Activated CD8-positive, alpha-beta memory T cell treated with anti-CD3 and anti-CD28 coated beads for 4 hours (primary cell): ENCODE measurements at places on chromosomes 2 and 18.

DNA sequence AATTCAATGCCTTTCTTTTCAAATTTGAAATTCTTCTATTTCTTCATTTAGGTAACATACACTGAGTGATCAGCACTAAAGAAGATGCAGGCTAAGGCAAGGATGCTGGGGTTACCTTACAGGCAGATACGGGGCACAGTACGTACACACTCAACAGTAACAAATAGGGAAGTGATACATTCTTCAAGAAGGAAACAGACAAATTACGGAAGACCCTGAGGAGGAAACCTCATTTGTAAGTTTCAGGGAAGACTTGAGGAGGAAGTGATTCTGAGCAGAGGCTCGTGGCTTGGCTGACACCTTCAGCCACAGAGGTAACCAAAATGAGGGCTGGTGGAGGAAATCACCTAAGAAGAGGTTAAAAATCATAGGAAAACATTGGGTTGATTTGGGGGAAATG is 1108.3 kb upstream of the KLHL29 start:
- no peak for DNase-seq

GRCh38 chr18:24910221-24910620 is 441.7 kb downstream of the ZNF521 start:
- no peak for DNase-seq

- no peak for DNase-seq
Observed at GRCh38 chr2:216888887-216889622, 29.2 kb upstream of the TNP1 start.

- no peak for DNase-seq
Observed at GRCh38 chr2:6341588-6342129, 524.0 kb downstream of the CMPK2 start.

DNA sequence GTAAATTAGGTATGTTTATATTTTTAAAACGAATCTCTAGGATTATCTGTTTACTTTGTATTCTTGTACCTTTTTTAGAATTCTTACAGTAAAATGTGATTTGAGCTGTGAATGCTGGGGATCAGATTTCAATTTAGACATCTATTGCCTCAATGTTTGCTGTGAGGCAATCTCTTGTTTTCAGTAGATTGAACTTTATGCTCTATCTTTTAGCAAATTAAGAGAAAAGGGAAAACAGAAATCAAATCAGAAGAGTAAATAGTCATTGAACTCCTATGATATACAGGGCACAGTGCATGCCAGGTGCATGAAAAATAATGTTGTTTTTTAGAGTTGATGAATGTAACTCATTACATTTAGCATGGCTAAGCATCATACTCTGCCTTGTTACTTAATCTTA is 39.5 kb downstream of the ZC3H6 start:
- no peak for DNase-seq

DNA sequence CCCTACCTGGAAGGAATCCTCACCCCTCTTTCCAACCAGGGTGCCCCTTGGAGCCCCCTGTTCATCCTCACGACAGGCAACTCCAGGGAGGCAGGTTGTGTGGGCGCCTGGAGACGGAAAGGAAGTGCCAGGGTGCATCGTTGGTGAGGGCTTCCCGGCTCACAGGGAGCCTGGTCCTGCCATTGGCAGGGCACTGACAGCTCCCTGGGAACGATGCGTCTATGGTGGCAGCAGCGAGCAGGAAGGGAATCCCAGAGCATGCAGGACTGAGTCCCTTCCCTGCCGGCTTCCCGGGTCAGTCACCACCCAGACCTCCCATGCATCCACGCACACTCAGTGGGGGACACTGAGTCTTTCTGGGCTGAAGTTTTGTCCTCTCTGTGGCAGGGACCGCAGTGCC is 117.6 kb downstream of the INHBB start:
- no peak for DNase-seq

GRCh38 chr2:217316743-217317142 is 456.9 kb upstream of the TNP1 start:
- DNase-seq, result no peak

DNA sequence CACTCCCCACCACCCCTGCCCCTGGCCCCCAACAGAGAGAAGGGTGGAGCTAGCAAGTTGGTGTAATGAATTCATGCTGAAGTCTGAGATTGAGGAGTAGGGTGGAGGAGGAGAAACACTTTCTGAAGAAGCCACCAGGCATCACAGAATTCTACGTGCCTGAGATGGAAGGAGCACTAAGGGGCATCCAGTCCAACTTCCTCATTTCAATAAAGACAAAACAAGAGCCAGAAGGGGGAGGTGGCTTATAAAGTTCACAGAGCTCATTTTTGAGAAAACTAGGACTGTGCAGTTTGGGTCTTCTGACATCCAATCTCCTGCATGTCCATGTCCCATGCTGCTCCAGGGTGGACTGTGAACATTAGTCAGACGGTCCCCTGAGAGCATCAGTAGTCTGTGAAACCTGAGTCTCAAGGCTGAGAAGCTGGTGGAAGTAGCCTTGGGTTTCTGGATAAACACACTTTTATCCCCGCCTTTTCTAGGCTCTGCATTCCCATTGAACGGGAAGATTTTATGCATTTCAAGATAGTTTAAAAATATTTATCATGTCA is 77.7 kb downstream of the TRIM43 start:
- DNase-seq, result no peak

GRCh38 chr18:55462652-55463051 is 125.3 kb downstream of the TCF4 start:
- no peak for DNase-seq

- no peak for DNase-seq
Observed at GRCh38 chr18:73790587-73790986, 357.0 kb downstream of the FBXO15 start.

GRCh38 chr2:236887531-236887930 is 198.2 kb upstream of the COPS8 start:
- no peak for DNase-seq

- DNase-seq, result no peak
Observed at GRCh38 chr2:110678457-110679336, 834 bp upstream of the BUB1 start.

- DNase-seq, result no peak
Observed at GRCh38 chr2:132496555-132496954, 80.0 kb downstream of the GPR39 start.

DNA sequence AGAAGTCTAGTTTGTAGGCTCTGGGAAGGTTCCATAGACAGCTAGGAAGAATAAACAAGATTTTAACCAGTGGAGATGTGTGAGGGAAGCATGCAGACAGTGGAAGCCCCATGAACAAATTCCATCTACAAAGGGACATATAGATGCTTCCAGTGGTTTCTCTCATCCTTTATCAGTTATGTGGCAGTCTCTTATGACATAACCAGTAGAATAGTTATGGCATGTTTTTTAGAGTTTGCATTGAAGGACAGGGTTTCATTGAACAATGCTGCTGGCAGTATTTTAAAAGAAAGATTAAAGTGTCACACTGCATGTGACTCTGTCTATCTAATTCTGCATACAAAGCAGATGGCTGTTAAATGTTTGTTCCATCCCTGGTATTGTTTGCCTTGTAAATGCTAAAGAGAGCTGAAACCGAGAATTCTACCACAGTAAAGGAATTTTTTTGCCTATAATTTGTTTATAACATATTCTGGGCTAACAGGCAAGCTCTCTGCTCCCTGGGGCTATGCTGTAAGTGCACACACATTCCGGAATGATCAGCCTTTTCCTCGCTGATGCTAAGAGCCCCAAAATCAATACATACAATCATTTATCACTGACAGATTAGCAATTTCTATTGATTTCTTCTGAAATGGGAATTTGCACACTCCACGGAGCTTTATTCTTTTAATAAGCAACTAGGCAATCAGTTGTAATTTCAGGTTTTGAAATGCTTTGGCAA is 76.8 kb upstream of the PELI1 start:
- DNase-seq, result no peak

- no peak for DNase-seq
Observed at GRCh38 chr18:22173928-22174301, 4.5 kb downstream of the GATA6 start.

DNA sequence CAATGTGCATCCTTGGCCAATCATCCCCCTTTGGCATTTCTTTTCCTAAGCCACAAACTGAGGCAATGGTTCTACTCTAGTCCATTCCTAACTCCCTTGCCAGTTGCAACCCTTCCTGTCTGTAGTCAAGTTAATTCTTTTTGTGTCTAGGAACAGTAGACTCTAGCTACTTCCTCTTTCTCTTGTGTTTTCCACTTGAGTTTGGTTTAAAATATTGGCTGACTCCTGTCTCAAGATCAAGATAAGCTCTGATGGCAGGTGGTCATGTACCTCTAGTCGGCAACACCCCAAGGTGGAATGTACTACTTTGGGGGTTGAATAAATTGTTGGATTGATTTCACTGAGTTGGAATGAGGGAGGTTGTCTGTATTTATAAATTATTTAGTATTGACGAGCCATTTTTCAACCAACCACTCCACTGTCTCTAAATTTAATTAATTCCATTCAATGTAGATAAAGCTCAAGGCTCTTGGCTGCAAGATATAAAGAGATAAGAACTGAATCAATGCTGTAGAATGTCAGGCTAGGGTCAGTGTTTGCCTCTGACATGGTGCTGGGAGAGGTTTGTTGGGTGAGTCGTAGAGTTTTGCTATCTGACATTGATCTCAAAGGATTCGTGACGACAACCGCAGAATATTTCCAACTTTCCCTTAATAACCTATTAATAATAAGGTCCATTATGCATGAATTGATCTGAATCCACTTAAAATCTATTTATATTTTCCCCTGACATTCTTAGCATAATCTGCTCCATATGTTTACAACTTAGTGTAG is 188.7 kb upstream of the APCDD1 start:
- no peak for DNase-seq

GRCh38 chr2:114010001-114010400 is 120.1 kb downstream of the ACTR3 start:
- DNase-seq, result no peak

GRCh38 chr2:138829326-138829919 is 49.2 kb upstream of the NXPH2 start:
- DNase-seq, result no peak

GRCh38 chr2:145851730-145852129 is 1331.8 kb upstream of the ZEB2 start:
- DNase-seq, result no peak

GRCh38 chr2:71700041-71700657 is 246.8 kb downstream of the DYSF start:
- DNase-seq, result no peak

DNA sequence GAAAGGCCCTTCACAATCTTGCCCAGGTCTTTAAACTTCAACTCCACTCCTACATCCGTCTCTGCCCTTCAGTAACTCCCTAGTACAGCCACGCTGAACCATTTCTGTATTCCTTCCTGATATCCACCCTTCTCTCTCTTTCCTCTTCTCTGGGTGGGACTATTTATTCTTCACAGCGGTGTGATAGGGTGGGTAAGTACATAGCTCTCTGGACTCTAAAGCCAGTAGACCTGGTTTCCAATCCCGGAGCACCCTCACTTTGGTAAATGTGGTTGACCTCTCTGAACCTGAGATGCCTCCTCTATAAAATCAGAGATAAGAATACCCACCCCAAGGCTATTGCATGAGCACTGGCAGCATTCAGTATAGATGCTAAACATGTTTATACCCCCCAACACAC is 86.7 kb downstream of the ATL2 start:
- no peak for DNase-seq

- no peak for DNase-seq
Observed at GRCh38 chr18:79927607-79928562, 23.6 kb downstream of the SLC66A2 start.

DNA sequence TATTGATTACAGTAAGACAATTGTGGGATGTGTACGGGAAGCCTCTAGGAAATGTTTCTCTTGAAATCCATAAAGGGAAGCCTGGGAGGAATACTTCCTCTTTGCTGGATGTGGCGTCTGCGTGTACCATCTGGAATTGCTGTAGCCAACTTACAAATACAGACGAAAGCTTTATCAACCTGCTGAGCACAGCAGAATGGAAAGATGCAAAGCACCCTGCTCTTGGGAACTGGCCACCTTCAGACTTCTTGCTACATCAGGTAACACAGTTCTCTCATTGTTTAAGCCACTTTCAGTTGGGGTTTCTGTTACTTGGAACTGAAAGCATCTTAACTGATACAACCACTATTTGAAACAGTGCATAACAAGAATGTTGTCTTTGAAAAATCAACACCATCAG is 213.8 kb downstream of the HRH4 start:
- no peak for DNase-seq

- DNase-seq, result no peak
Observed at GRCh38 chr2:196454492-196454891, 185.0 kb upstream of the CCDC150 start.

GRCh38 chr2:69376403-69376802 is 10.6 kb downstream of the GFPT1 start:
- no peak for DNase-seq

- no peak for DNase-seq
Observed at GRCh38 chr2:202932425-202933138, 20.5 kb downstream of the CARF start.

DNA sequence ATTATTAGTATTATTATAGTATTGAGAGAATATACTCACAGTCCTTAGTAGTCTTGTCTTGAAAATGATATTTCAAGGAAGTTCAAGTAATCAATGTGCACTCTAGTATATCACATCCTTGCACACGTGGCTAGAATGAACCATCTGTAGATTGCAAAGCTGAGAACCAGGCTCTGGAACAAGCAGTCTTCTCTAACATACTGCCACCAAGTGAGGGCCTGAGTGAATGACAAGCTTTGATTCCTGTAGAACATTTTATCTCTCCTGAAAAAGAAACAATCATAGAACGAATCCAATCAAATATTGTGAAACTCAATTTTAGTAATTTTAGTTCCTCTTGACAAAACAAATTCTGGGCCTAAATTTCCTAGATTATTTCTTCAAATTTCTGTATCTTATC is 55.3 kb upstream of the SULT1C3 start:
- DNase-seq, result no peak

DNA sequence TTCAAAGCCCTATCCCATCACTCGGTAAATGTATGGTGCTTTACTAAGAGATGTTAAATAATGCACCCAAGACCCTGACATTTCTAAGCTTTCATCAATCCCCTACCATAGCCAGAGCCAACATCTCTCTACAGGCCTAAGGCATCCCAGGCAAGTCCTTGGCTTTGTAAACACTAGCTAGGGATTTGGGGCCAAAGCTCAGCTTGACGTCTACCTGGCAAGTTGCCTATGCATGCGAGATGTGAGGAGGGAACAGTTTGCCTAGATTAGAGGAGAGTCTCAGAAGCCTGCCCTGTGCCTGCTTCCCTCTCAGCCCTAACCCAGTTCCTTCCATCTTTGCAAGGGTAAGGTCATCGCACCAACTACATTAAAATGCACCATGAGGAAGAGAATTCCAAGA is 221.5 kb upstream of the NCKAP5 start:
- DNase-seq, result no peak
